ENCODE measurements at places on chromosomes 6 and 20. TPM values are rescaled to one million over a fixed set of nuclear protein-coding genes. Genes with fewer than 3 reads are reported as not detected.

FGD2 gene
- 1.6 TPM for polyA plus RNA-seq

ANGPT4 gene
- 0.25 TPM for polyA plus RNA-seq

MYCT1 gene
- polyA plus RNA-seq, result 22.4 TPM

NKAPL gene
- polyA plus RNA-seq, result 2.1 TPM

BEND3 gene
- polyA plus RNA-seq, result 10.3 TPM

PAK5 gene
- 0.60 TPM for polyA plus RNA-seq

RAD21L1 gene
- polyA plus RNA-seq, result not detected

DEFB123 gene
- polyA plus RNA-seq, result not detected

CAP2 gene
- polyA plus RNA-seq, result 12.9 TPM

FAM83C gene
- polyA plus RNA-seq, result 0.06 TPM

GJA1 gene
- 70.7 TPM for polyA plus RNA-seq

MCCD1 gene
- 14.9 TPM for polyA plus RNA-seq

FNDC1 gene
- polyA plus RNA-seq, result 8.9 TPM

CGA gene
- polyA plus RNA-seq, result not detected

CALHM6 gene
- 4.7 TPM for polyA plus RNA-seq

PTCHD4 gene
- polyA plus RNA-seq, result 1.6 TPM

CTAGE9 gene
- polyA plus RNA-seq, result not detected

BMP5 gene
- 3.3 TPM for polyA plus RNA-seq

RWDD2A gene
- polyA plus RNA-seq, result 7.8 TPM

LY6G6F gene
- polyA plus RNA-seq, result 0.68 TPM

SALL4 gene
- 5.4 TPM for polyA plus RNA-seq

SNX9 gene
- polyA plus RNA-seq, result 47.8 TPM

PREX1 gene
- polyA plus RNA-seq, result 16.7 TPM

RAET1L gene
- not detected for polyA plus RNA-seq

SCRT2 gene
- 0.04 TPM for polyA plus RNA-seq

EZR gene
- polyA plus RNA-seq, result 260 TPM

PPP1R14C gene
- 25.5 TPM for polyA plus RNA-seq

HEY2 gene
- polyA plus RNA-seq, result 8.1 TPM

FAM217A gene
- polyA plus RNA-seq, result 1.7 TPM

PPP1R16B gene
- 8.2 TPM for polyA plus RNA-seq

CCN2 gene
- polyA plus RNA-seq, result 247 TPM

TRIM40 gene
- polyA plus RNA-seq, result not detected

OLIG3 gene
- polyA plus RNA-seq, result not detected

GABRR1 gene
- polyA plus RNA-seq, result 2.1 TPM
